Effector memory CD8-positive, alpha-beta T cell (primary cell): ENCODE measurements at places on chromosomes 13 and 19.
A peak's percentile ranks its signal among the peaks of the same experiment; 100 is the strongest.

DNA sequence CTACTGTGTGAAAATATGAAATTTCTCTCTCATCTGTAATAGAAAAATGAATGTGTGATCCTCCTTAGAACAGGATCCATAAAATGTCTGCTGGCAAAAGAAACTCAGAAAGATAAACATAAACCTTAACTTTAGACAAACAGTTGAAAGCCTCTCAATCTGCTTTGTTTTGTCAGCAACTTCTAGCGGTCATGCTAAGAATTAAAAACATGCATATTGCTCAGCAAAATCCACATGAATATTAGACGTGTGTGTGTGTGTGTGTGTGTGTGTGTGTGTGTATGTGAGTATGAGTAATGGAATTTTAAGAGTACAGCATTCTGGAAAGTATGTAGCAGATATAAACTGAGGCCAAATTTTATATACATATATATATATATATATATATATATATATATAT lies 1779.2 kb upstream of the MIR17HG start:
- no peaks in the 10 kb centered on the region for H3K36me3 ChIP-seq
- H3K4me1 ChIP-seq: no peaks in the 10 kb centered on the region
- no peak overlapping the region for H3K4me3 ChIP-seq
- H3K27ac ChIP-seq: no peak overlapping the region
- no peak for DNase-seq
- no peaks in the 10 kb centered on the region for H3K27me3 ChIP-seq

- H3K27me3 ChIP-seq: no peaks in the 10 kb centered on the region
- peak overlapping the region; percentile 99 for H3K27ac ChIP-seq
Observed at GRCh38 chr13:48302871-48303358, 636 bp upstream of the RB1 start.

GRCh38 chr13:34863360-34864135 lies 78.5 kb upstream of the NBEA start:
- no peaks in the 10 kb centered on the region for H3K4me1 ChIP-seq
- H3K27ac ChIP-seq: no peak overlapping the region
- no peaks in the 10 kb centered on the region for H3K27me3 ChIP-seq

- peaks cover 4% of the 10 kb centered on the region for H3K36me3 ChIP-seq
- peaks cover 59% of the 10 kb centered on the region for H3K27me3 ChIP-seq
- no peak overlapping the region for H3K27ac ChIP-seq
- peak overlapping the region; percentile 26 for H3K4me3 ChIP-seq
- H3K4me1 ChIP-seq: peaks cover 12% of the 10 kb centered on the region
- no peak for DNase-seq
Observed at GRCh38 chr19:39264306-39265290, 3.6 kb upstream of the IFNL2 start.

- DNase-seq: no peak
- peaks cover 55% of the 10 kb centered on the region for H3K27me3 ChIP-seq
- H3K27ac ChIP-seq: peak overlapping the region; percentile 16
- peaks cover 25% of the 10 kb centered on the region for H3K4me1 ChIP-seq
- peak overlapping the region; percentile 13 for H3K4me3 ChIP-seq
- H3K36me3 ChIP-seq: peaks cover 20% of the 10 kb centered on the region
Observed at GRCh38 chr19:38210458-38210987, 13.5 kb downstream of the DPF1 start.

DNA sequence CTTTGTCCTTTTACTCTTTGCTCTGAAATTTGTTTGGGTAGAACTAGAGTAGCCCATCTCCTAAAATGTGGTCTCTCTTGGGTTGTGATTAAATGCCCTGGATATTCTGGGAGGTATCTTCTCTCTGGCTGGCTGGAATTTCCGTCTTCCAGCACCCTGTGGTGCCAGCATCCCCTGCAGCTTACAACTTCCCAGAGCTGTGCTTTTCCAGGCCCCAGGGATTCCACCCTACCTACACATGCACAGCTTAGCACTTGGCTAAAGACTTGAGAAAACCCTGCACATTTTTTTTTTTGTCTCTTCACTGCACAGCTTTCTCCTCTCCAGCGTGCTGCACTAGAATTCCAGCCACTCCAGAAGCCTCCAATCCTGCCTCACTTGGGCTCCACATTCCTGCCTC lies 334.7 kb downstream of the IRS2 start:
- H3K4me1 ChIP-seq: no peaks in the 10 kb centered on the region
- H3K36me3 ChIP-seq: no peaks in the 10 kb centered on the region
- H3K27ac ChIP-seq: no peak overlapping the region
- DNase-seq: no peak

DNA sequence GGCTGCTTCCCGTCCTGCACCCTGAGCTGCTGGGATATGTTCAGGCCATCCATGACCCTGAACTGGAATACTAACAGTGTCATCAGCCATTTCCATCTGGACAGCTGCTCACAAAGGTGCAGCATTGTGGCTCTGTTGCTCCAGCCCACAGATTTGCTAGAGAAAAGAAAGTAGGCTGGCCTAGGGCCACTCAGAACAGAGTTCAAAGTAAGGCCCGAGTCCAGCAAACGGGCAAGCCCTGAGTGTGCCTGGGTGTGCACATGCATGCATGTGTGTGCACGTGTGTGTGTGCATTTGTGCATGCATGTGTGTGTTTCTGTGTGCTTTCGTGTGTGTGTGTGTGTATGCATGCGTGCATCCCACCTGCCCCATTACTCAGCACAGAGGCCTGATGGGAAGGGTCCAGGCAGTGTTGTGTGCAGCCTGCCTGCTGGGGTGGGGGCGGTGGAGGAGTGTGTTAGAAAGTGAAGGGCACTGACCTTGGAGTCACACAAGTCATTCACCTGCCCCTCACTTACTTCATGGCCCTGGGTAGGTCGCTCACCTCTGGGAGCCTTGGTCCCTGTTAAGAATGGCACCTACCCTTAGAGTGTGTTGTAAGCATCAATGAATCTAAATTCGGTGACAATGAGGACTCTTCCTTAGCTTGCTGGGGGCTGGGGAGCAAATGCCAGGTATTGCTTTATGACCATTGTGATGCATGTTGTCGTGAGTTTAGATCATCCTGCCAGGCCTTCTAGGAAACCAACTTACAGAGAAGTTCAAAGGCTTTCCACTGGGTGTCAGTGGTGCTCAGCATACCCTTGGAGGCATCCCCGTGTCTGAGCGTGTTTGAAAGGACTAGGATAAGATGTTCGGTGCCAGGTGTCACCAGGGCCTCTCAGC lies 53.2 kb downstream of the GPR12 start:
- no peak overlapping the region for H3K27ac ChIP-seq
- no peaks in the 10 kb centered on the region for H3K36me3 ChIP-seq
- H3K4me1 ChIP-seq: no peaks in the 10 kb centered on the region
- H3K4me3 ChIP-seq: no peak overlapping the region
- peaks cover 14% of the 10 kb centered on the region for H3K27me3 ChIP-seq

- no peak for DNase-seq
- H3K27me3 ChIP-seq: peaks cover 28% of the 10 kb centered on the region
- H3K4me1 ChIP-seq: no peaks in the 10 kb centered on the region
- H3K27ac ChIP-seq: no peak overlapping the region
- H3K36me3 ChIP-seq: no peaks in the 10 kb centered on the region
Observed at GRCh38 chr19:16922949-16923348, 34.1 kb downstream of the F2RL3 start.

DNA sequence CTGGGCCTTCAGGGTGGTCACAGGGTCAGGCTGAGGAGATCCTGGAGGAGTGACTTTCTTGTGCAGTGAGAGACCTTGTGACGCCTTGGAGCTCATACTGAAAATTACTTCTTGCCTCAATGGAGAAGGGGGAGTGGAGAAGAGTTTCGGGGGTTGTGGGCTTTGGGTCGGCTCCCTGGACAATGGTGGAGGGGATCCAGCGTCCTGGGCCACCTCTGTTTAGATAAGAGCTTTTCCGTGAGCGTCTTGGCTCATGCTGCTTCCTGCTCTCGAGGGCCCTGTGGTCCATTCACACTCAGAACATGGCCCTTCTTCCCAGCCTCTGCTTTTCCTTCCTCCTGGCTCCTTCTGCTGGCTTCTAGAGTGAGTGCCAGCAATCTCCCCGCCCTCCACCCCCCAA lies 81.9 kb downstream of the FLT1 start:
- no peak overlapping the region for H3K4me3 ChIP-seq
- DNase-seq: no peak
- peaks cover 4% of the 10 kb centered on the region for H3K4me1 ChIP-seq
- H3K36me3 ChIP-seq: peaks cover 4% of the 10 kb centered on the region

DNA sequence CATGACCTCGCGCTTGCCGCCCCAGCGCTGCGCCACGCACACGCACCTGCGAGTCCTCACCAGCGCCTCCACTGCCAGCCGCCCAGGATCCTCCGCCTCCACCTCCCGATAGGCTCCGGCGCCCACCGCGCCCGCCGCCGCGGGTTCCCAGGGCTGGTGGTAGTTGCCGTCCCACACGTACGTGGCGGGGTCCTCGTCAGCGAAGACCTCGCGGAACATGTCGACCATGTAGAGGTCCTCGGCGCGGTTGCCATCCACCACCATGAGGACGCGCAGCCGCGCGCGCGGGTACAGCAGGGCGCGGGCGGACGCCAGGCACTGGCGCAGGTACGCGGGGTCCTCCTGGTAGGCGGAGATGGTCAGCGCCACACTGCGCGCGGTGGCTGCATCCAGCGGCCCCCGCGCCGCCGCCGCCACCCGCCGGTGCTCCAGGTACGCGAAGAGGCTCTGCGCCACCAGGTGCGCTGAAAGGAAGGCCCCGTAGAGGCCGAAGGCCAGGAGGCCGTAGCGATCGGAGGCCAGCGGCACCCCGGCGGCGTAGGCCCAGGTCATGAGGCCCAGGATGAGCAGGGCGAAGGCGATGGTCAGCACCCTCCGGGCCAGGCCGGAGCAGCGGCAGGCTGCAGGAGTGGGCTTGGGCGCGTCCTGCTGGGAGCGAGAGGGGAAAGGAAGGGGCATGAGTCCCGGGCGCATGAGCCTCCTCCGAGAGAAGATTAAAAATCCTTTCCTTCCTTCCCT lies 4.4 kb downstream of the HAS1 start:
- H3K4me1 ChIP-seq: no peaks in the 10 kb centered on the region
- no peak overlapping the region for H3K4me3 ChIP-seq
- DNase-seq: no peak
- H3K27me3 ChIP-seq: peaks cover 48% of the 10 kb centered on the region
- H3K36me3 ChIP-seq: no peaks in the 10 kb centered on the region

GRCh38 chr19:52600639-52601024 lies 30.5 kb downstream of the ZNF701 start:
- peaks cover 12% of the 10 kb centered on the region for H3K36me3 ChIP-seq
- peak overlapping the region; percentile 84 for H3K4me3 ChIP-seq
- H3K27me3 ChIP-seq: no peaks in the 10 kb centered on the region
- peak overlapping the region; percentile 93 for H3K27ac ChIP-seq

DNA sequence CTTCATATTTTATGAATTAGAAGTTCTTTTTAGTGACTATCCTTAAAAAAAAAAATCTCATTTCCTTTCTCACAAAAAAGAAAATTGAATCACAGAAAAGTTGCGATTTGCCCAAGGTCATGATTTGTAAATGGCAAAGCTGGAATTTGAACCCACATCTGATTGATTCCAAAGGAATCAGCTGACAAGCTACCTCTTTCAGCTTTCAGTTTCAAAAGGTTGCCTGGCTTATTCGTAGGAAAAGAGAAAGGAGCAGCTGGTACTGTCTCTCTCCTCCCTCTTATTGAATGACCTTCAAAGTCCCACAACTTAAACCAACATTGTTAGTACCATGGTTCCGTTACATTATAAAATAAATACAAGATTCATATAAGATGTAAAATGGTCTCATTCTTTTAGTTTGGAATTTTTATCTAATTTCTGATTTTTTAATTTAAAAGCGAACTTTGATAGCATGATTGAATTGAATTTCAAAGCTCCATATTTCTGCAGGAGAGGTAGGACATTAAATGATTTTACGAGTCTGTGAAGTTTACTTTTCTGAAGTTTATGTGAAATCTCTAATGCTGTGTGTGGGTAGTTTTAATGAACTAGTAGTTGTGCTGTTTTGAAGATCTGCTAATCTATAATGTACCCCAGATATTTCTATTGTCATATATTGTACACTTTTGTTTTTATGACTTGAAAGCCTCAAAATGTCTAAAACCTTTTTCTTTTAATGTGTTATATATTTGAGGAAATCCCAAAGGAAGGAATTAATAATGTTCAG lies 18.5 kb upstream of the KCTD4 start:
- no peaks in the 10 kb centered on the region for H3K27me3 ChIP-seq
- H3K36me3 ChIP-seq: no peaks in the 10 kb centered on the region
- DNase-seq: no peak
- H3K4me1 ChIP-seq: peaks cover 8% of the 10 kb centered on the region
- H3K27ac ChIP-seq: no peak overlapping the region
- no peak overlapping the region for H3K4me3 ChIP-seq

- no peak for DNase-seq
- no peaks in the 10 kb centered on the region for H3K27me3 ChIP-seq
- H3K4me1 ChIP-seq: no peaks in the 10 kb centered on the region
Observed at GRCh38 chr13:91360246-91360751, 12.8 kb downstream of the MIR17HG start.

DNA sequence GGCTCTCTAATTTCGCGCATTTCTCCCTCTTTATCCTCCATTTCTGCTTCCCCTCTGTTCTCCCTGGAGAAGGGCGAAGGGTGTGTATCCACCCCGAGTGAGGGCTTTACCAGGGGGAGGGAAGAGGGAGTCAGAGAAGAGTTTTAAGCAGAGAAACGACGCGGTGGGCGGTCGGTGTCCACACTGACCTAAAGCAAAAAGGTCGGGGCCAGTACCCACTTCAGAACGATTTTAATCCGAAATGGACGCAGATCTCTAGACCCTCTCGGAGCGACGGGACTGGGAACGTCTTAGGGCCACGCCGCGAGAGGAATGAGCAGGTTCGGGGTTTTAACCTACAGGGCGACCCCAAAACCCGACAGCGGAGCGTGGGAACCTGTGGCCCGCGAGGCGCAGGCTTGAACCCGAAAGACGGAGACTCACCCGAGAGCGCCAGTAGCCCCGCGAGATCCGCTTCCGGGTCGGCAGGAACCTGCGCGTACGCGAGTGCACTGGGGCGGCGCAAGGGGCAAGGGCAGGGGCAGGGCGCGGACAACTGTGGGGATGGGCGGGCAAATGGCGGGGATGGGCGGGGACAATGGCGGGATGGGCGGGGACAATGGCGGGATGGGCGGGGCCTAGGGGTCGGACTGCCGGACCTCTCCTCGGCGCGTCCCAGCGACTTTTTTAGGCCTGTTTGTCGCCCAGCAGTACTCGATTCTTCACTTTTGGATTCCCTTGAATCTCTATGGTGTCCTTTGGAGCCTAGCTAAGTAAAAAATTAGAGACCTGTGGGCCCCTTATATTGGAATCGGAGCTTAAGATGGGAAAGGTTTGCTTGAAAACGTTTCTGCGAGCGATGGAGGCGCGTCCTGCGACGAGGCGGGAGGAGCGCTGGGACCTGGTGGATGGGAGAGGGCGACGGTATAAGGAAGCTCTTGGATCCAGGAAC lies at the start of gene ZNF677:
ZNF677 (minus strand) TSS at position 463 of the 931 bp plus-strand sequence. CDS start 3,323 bp downstream, outside the sequence.
- peak; percentile 63 for DNase-seq
- H3K27ac ChIP-seq: peak within 1 kb of the TSS; percentile 16
- H3K4me3 ChIP-seq: peak within 1 kb of the TSS; percentile 80
- peaks cover 6% of the 10 kb centered on the region for H3K36me3 ChIP-seq
- H3K27me3 ChIP-seq: peaks cover 7% of the 10 kb centered on the region

GRCh38 chr13:32316028-32316339 lies 676 bp downstream of the BRCA2 start:
- DNase-seq: peak; percentile 7
- peaks cover 6% of the 10 kb centered on the region for H3K4me1 ChIP-seq
- H3K27me3 ChIP-seq: no peaks in the 10 kb centered on the region
- peak overlapping the region; percentile 100 for H3K27ac ChIP-seq

GRCh38 chr13:100235311-100235901 lies 146.5 kb downstream of the PCCA start:
- H3K4me3 ChIP-seq: no peak overlapping the region
- peaks cover 5% of the 10 kb centered on the region for H3K4me1 ChIP-seq
- H3K27ac ChIP-seq: no peak overlapping the region

GRCh38 chr19:39008137-39008536 lies 24.2 kb downstream of the FBXO27 start:
- H3K4me3 ChIP-seq: no peak overlapping the region
- DNase-seq: no peak
- H3K27me3 ChIP-seq: peaks cover 13% of the 10 kb centered on the region
- no peak overlapping the region for H3K27ac ChIP-seq
